ENCODE measurements at places on chromosomes 1 and 21.

GRCh38 chr21:33492571-33492970 is 1.1 kb upstream of the DNAJC28 start:
- no peak overlapping the region for H3K27ac ChIP-seq
- H3K36me3 ChIP-seq, result no peaks in the 10 kb centered on the region
- no peak overlapping the region for H3K4me3 ChIP-seq
- H3K27me3 ChIP-seq, result no peaks in the 10 kb centered on the region
- peaks cover 10% of the 10 kb centered on the region for H3K4me1 ChIP-seq
- no peak for DNase-seq

- DNase-seq, result no peak
- no peaks in the 10 kb centered on the region for H3K36me3 ChIP-seq
- H3K27me3 ChIP-seq, result peaks cover 8% of the 10 kb centered on the region
- no peaks in the 10 kb centered on the region for H3K4me1 ChIP-seq
- H3K4me3 ChIP-seq, result no peak overlapping the region
These were observed 219.8 kb downstream of the DAB1 start for GRCh38 chr1:57204091-57204490.

DNA sequence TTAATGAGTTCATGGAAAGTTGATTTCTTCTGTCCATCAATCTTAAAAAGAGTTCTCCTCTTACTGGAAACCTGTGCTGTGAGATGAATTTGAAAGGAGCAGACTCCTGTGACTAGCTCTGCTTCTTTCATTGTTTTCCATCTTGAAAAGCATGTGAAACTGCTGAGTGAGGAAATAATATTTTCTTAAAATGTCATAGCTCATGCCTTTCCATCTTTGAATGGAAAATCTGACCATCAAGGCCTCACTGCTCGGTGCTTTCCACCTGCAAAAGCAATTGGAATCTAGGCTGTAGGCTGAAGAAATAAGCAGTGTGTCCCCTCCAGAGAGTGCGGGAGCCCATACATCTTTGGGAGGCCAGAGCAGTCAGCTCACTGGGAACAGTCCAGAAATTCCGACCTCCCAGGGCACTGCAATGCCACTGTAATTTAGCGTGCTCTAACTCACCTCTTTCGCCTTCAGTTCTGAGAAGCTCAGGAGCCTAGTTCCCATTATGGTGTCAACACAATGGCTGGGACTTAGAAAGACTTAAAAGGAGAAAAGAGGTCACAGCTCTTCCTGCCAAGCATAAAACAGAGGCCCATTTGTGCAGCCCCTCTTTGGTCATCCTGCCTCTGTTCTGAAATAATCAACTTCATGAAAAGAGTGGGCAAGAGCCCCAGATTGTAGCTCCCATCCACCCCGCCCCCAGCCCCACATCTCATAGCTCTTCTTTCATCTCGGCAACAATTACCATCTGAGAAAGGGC is 50.4 kb upstream of the F3 start:
- no peak overlapping the region for H3K27ac ChIP-seq
- DNase-seq, result no peak
- peaks cover 6% of the 10 kb centered on the region for H3K27me3 ChIP-seq
- H3K4me1 ChIP-seq, result no peaks in the 10 kb centered on the region

- no peaks in the 10 kb centered on the region for H3K36me3 ChIP-seq
- no peaks in the 10 kb centered on the region for H3K27me3 ChIP-seq
- no peak overlapping the region for H3K27ac ChIP-seq
- no peak for DNase-seq
These were observed 409.6 kb upstream of the ZRANB2 start for GRCh38 chr1:71490432-71490831.

- H3K4me3 ChIP-seq, result peak overlapping the region; percentile 84
- peaks cover 38% of the 10 kb centered on the region for H3K27me3 ChIP-seq
- H3K36me3 ChIP-seq, result no peaks in the 10 kb centered on the region
- H3K27ac ChIP-seq, result no peak overlapping the region
These were observed 17.6 kb downstream of the NES start for GRCh38 chr1:156659661-156659987.

GRCh38 chr1:966135-966703 is at the start of gene PLEKHN1:
Gene PLEKHN1 (plus strand): TSS chr1:966482. CDS start chr1:966532, 50 bp downstream.
- peak within 1 kb of the TSS; percentile 77 for H3K4me3 ChIP-seq
- H3K4me1 ChIP-seq, result peaks cover 6% of the 10 kb centered on the region
- H3K27ac ChIP-seq, result peak within 1 kb of the TSS; percentile 80

GRCh38 chr1:227791425-227792143 is 23.9 kb upstream of the PRSS38 start:
- no peaks in the 10 kb centered on the region for H3K27me3 ChIP-seq
- no peak overlapping the region for H3K4me3 ChIP-seq
- no peaks in the 10 kb centered on the region for H3K36me3 ChIP-seq
- DNase-seq, result no peak
- peaks cover 9% of the 10 kb centered on the region for H3K4me1 ChIP-seq

DNA sequence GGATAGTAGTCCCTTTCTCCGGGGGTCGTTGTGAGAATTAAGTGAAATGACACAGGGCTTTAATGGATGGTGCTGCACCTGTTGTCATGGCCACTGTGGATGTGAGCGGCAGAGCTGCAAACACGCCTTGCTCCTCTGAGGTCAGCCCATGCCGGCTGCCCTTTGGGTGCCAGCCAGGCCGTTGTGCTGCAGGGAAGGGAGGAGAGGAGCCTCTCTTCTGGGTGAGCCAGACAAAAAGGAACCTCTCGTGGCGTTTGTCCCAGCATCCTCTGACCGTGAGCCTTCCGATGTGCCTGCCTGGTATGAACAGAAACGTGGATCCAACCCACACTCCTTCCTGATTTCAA is 383.0 kb upstream of the VAMP3 start:
- no peaks in the 10 kb centered on the region for H3K36me3 ChIP-seq
- no peak overlapping the region for H3K4me3 ChIP-seq
- H3K27ac ChIP-seq, result no peak overlapping the region
- no peaks in the 10 kb centered on the region for H3K4me1 ChIP-seq

GRCh38 chr21:41545500-41546359 is 37.8 kb upstream of the TMPRSS2 start:
- DNase-seq, result no peak
- H3K27me3 ChIP-seq, result peaks cover 31% of the 10 kb centered on the region
- H3K4me1 ChIP-seq, result no peaks in the 10 kb centered on the region
- H3K36me3 ChIP-seq, result no peaks in the 10 kb centered on the region

- H3K27me3 ChIP-seq, result no peaks in the 10 kb centered on the region
- no peak overlapping the region for H3K27ac ChIP-seq
- DNase-seq, result no peak
- H3K4me3 ChIP-seq, result no peak overlapping the region
- no peaks in the 10 kb centered on the region for H3K36me3 ChIP-seq
- H3K4me1 ChIP-seq, result peaks cover 4% of the 10 kb centered on the region
These were observed 111.6 kb upstream of the PPP2R5A start for GRCh38 chr1:212173567-212173966.

GRCh38 chr21:17981060-17981740 is 162.0 kb upstream of the C21orf91 start:
- H3K27ac ChIP-seq, result no peak overlapping the region
- no peaks in the 10 kb centered on the region for H3K4me1 ChIP-seq

GRCh38 chr1:86387916-86388627 is 8.1 kb downstream of the ODF2L start:
- H3K27me3 ChIP-seq, result no peaks in the 10 kb centered on the region
- peaks cover 17% of the 10 kb centered on the region for H3K36me3 ChIP-seq
- H3K27ac ChIP-seq, result no peak overlapping the region
- H3K4me3 ChIP-seq, result no peak overlapping the region
- DNase-seq, result no peak
- H3K4me1 ChIP-seq, result peaks cover 26% of the 10 kb centered on the region

DNA sequence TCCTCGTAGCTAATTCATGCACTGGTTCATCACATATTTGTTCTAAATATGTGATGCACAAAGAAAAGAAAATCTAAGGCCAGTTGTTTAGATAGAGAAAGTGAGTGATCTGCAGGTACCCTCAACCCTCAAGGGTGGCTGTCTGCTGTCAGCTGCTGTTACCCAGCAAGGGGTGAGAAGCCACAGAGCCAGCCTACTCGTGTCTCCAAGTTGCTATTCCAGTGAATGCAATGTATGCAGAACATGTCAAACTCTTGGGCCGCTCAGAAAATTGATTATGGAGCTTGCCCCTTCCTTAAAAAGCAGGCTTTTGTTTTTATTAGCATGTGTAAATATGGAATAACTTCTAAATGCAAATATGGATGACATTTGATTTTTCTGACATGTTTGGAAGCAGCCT is 336.3 kb upstream of the ST6GALNAC5 start:
- DNase-seq, result no peak
- no peaks in the 10 kb centered on the region for H3K27me3 ChIP-seq
- H3K4me3 ChIP-seq, result no peak overlapping the region
- no peak overlapping the region for H3K27ac ChIP-seq
- H3K4me1 ChIP-seq, result no peaks in the 10 kb centered on the region

Data from activated naive CD8-positive, alpha-beta T cell treated with anti-CD3 and anti-CD28 coated beads for 36 hours (primary cell).